ENCODE measurements at places on chromosomes 16 and 17.
A peak's percentile ranks its signal among the peaks of the same experiment; 100 is the strongest.

GRCh38 chr17:55833306-55833705 is 82.5 kb downstream of the PCTP start:
- H3K27ac ChIP-seq: no peak overlapping the region
- no peaks in the 10 kb centered on the region for H3K36me3 ChIP-seq
- no peak overlapping the region for H3K4me3 ChIP-seq
- peaks cover 6% of the 10 kb centered on the region for H3K27me3 ChIP-seq
- peaks cover 20% of the 10 kb centered on the region for H3K4me1 ChIP-seq
- no peak for DNase-seq

- H3K27me3 ChIP-seq: no peaks in the 10 kb centered on the region
- H3K4me3 ChIP-seq: no peak overlapping the region
- peaks cover 33% of the 10 kb centered on the region for H3K4me1 ChIP-seq
- DNase-seq: no peak
- H3K36me3 ChIP-seq: peaks cover 25% of the 10 kb centered on the region
Observed at GRCh38 chr17:82564241-82564640, 44.7 kb downstream of the FOXK2 start.

- no peak overlapping the region for H3K27ac ChIP-seq
- H3K4me1 ChIP-seq: peaks cover 42% of the 10 kb centered on the region
- peaks cover 51% of the 10 kb centered on the region for H3K36me3 ChIP-seq
- peaks cover 6% of the 10 kb centered on the region for H3K27me3 ChIP-seq
- H3K4me3 ChIP-seq: peak overlapping the region; percentile 49
Observed at GRCh38 chr16:30351586-30352419, 3.3 kb downstream of the CD2BP2 start.

GRCh38 chr17:43367737-43368242 is 31.0 kb upstream of the ARL4D start:
- peaks cover 76% of the 10 kb centered on the region for H3K4me1 ChIP-seq
- no peak for DNase-seq
- H3K36me3 ChIP-seq: peaks cover 28% of the 10 kb centered on the region
- peaks cover 7% of the 10 kb centered on the region for H3K27me3 ChIP-seq
- H3K4me3 ChIP-seq: peak overlapping the region; percentile 76

DNA sequence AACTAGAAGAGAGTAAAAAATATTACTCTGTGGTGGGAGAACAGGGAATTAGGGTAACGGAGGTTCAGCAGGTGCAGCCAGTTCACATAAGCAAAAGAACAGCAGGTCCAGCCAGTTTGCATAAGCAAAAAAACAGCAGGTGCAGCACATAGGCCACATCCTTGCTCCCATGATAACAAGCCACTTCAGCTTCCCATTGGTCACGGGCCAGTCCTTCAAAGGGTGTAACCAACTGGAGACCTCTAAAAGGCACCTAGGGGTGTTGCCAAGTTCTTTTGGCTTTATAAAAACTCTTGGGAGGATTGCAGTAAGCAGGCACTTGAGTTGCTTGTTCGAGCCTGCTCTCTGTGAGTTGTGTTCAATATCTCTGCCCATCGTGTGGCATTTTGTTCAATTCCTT is 488.1 kb downstream of the XYLT1 start:
- H3K4me3 ChIP-seq: no peak overlapping the region
- H3K27ac ChIP-seq: no peak overlapping the region
- no peaks in the 10 kb centered on the region for H3K36me3 ChIP-seq
- peaks cover 11% of the 10 kb centered on the region for H3K4me1 ChIP-seq

DNA sequence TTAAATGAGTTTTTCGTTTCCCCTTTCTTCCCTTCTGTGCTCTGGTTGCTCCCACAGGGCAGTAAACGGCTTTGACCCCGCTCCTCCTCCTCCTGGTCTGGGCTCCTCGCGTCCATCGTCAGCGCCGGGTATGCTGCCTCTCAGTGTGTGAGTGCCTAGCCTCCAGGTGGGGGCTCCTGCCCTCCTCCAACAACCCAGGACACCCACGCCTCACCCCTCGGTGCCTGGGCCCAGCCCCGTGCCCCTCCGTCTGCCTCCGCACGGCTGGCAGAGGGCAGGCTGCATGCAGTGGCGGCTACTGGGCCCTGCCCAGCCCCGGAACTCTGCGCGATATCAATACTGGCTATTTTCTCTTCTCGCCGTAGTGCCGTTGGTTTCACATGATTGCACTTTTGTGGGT is 31.2 kb downstream of the NDEL1 start:
- H3K4me1 ChIP-seq: peaks cover 38% of the 10 kb centered on the region
- DNase-seq: no peak
- H3K27ac ChIP-seq: peak overlapping the region; percentile 81
- no peaks in the 10 kb centered on the region for H3K27me3 ChIP-seq
- peaks cover 44% of the 10 kb centered on the region for H3K36me3 ChIP-seq
- no peak overlapping the region for H3K4me3 ChIP-seq

GRCh38 chr16:47970291-47970931 is 185.4 kb downstream of the ABCC12 start:
- H3K27ac ChIP-seq: no peak overlapping the region
- no peak overlapping the region for H3K4me3 ChIP-seq
- no peaks in the 10 kb centered on the region for H3K36me3 ChIP-seq
- peaks cover 12% of the 10 kb centered on the region for H3K27me3 ChIP-seq
- DNase-seq: peak; percentile 41
- H3K4me1 ChIP-seq: no peaks in the 10 kb centered on the region

DNA sequence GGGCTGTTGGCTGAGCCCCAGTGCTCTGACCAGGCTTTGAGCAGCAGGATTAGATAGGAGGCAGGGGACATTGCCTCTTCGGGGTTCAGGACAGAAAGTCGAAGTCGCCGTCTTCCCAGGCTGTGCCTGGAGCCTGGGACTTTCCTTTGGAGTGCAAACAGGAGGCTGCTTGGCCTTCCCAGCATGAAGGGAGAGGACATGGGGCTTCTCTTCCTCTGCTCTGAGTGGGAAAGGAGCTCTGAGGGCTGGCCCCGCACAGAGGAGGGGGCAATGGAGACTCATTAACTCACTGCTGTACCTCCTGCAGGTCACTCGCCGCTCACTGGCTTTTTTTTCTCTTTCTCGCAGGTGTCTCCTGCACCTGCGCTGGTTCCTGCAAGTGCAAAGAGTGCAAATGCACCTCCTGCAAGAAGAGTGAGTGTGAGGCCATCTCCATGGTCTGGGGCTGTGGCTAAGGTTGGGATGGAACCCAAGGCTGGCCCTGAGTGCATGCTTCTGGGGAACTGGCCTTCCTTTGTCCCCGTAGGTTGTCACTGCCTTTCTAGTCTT is 642 bp downstream of the MT1F start:
- H3K4me1 ChIP-seq: peaks cover 20% of the 10 kb centered on the region
- no peak for DNase-seq
- H3K36me3 ChIP-seq: no peaks in the 10 kb centered on the region
- H3K27me3 ChIP-seq: peaks cover 100% of the 10 kb centered on the region
- no peak overlapping the region for H3K27ac ChIP-seq

DNA sequence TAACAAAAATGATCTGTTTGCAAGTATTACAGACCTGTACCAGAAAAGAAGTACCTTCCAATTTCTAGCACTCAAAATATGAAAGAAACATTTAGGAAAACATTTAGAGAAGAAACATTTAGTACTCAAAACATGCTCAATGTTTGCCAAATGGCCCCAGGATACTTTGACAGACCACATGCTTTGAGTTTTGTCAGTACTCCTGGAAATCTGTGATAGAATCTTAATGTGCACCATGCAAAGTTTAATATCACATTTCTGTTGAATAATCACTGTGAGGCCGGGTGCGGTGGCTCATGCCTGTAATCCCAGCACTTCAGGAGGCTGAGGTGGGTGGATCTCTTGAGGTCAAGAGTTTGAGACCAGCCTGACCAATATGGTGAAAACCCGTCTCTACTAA is 8.5 kb upstream of the ZC3H7A start:
- no peaks in the 10 kb centered on the region for H3K27me3 ChIP-seq
- H3K4me1 ChIP-seq: peaks cover 6% of the 10 kb centered on the region
- no peaks in the 10 kb centered on the region for H3K36me3 ChIP-seq
- no peak overlapping the region for H3K4me3 ChIP-seq

DNA sequence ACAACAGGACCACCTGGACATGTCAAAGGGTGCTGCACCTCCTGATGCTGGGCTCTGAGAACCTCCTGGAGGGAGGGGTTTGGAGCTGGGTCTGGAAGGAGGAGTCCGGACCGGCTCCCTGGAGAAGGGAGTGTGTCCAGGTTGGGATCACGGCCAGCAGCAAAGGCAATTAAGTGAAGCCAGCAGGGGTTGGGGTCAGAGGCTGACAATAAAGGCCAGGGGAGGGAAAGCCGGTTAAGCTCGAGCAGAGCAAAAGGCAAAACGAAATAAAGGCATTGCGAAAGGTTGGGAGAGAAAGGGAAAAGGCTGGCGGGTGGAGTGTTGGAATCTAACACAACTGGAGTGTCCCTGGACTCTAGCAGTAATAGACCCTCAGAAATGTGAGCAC is 992 bp upstream of the CACNG4 start:
- no peaks in the 10 kb centered on the region for H3K36me3 ChIP-seq
- H3K4me1 ChIP-seq: peaks cover 31% of the 10 kb centered on the region
- DNase-seq: peak; percentile 33
- H3K27me3 ChIP-seq: peaks cover 84% of the 10 kb centered on the region
- peak overlapping the region; percentile 80 for H3K4me3 ChIP-seq
- no peak overlapping the region for H3K27ac ChIP-seq

- peaks cover 23% of the 10 kb centered on the region for H3K27me3 ChIP-seq
- H3K36me3 ChIP-seq: no peaks in the 10 kb centered on the region
- H3K4me3 ChIP-seq: no peak overlapping the region
- DNase-seq: no peak
- no peak overlapping the region for H3K27ac ChIP-seq
- peaks cover 26% of the 10 kb centered on the region for H3K4me1 ChIP-seq
Observed at GRCh38 chr16:17382514-17382913, 88.2 kb downstream of the XYLT1 start.

DNA sequence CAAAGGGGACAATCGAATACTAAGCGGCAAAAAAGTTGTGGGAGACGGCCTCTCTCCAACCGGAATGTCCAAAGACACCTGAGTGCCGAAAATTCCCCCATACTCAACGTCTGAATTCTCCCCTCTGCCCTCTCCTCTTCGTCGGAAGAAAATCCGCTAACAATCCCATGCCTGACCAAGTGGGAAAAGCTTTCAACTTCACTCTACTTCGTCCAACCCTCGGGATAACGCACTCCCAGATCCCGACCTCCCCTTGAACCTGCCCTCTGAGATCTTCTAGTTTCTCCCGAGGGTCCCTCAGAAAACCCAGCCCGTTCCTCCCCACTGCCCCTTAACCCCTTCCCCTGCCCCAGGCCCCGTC is 961 bp downstream of the AMFR start:
- H3K4me3 ChIP-seq: peak overlapping the region; percentile 97
- peaks cover 44% of the 10 kb centered on the region for H3K4me1 ChIP-seq
- no peak for DNase-seq
- peaks cover 3% of the 10 kb centered on the region for H3K27me3 ChIP-seq

DNA sequence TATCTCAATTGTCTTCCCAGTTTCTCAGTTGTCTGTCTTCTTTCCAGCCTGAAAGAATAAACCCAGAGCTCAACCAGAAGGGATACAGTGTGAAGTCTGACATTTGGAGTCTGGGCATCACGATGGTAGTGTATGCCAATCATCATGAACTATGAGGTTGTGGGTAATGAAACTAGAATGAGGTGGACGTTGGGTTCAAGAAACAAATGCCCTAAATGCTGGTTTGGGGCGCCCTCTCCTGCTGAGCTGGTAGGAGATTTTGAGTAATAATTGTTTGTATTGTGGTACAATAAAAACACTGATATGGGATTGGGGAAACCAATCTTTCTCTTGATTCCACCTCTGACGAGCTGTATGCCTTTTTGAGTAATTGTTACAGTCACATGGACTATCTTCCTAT is 110.4 kb downstream of the MAP2K6 start:
- H3K4me1 ChIP-seq: no peaks in the 10 kb centered on the region
- DNase-seq: no peak
- peaks cover 95% of the 10 kb centered on the region for H3K36me3 ChIP-seq
- no peaks in the 10 kb centered on the region for H3K27me3 ChIP-seq
- no peak overlapping the region for H3K4me3 ChIP-seq

GRCh38 chr16:59044616-59045015 is 310.5 kb upstream of the GOT2 start:
- peaks cover 9% of the 10 kb centered on the region for H3K27me3 ChIP-seq
- H3K4me1 ChIP-seq: peaks cover 8% of the 10 kb centered on the region
- H3K4me3 ChIP-seq: no peak overlapping the region

DNA sequence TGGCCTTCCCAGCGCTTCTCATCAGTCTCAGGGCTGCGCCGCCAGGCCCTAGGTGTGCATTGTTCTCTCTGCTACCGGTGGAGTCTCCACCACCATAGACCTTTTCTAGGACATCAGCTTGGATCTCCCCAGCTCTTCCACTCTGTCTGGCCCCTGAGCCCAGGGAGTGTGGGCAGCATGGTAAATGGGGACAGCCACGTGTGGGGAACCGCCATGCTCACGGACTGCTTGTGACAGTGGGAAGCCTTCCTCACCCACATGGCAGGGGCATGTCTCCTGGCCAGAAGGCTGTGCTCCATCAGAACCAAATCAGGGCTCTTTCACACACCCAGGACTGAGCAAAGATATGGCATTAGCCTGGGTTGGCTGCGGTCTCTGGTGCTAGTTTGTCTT is 51.3 kb downstream of the TNFRSF13B start:
- DNase-seq: no peak
- H3K4me1 ChIP-seq: peaks cover 26% of the 10 kb centered on the region
- peaks cover 9% of the 10 kb centered on the region for H3K27me3 ChIP-seq
- no peak overlapping the region for H3K27ac ChIP-seq

- H3K4me3 ChIP-seq: no peak overlapping the region
- H3K27me3 ChIP-seq: peaks cover 14% of the 10 kb centered on the region
- DNase-seq: no peak
Observed at GRCh38 chr17:19996086-19996485, 13.1 kb upstream of the SPECC1 start.

DNA sequence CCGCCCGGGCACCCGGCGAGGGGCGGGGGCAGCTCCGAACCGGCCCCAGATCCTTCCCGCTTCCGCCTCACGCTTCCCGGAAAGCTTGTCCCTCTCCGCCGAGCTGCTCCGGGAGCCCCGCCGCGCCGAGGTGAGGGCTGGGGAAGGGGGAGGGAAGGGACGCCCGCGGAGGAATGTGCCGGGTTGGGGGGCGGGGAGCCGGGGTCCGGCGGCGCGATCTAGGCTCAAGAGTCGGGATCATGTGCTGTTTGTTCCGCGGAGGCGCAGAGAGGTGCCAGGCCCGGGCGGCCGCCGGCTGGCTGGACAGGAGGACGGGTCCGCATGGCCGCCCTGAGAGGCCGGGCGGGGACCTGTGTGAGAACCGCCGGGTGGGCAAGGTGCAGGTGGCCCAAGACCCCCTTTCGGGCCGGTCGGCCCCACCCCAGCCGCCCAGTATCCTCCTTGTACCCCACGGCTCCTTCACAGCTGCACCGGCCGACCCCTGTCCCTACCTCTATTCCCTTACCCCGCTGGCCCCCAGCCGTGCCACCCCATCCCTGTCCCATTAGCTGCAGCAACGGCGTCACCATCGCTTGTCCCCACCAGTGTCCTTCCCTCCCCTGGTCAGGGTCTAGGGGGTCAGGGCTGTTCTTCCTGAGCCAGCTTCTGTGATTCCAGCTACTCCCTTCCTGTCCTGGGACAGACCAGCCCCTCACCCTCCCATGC is 429 bp downstream of the KIF1C start:
- peaks cover 23% of the 10 kb centered on the region for H3K36me3 ChIP-seq
- H3K4me1 ChIP-seq: peaks cover 39% of the 10 kb centered on the region
- peak; percentile 77 for DNase-seq
- peak overlapping the region; percentile 86 for H3K4me3 ChIP-seq
- H3K27me3 ChIP-seq: peaks cover 33% of the 10 kb centered on the region
- no peak overlapping the region for H3K27ac ChIP-seq
